ENCODE measurements at places on chromosomes 16 and 17. TPM values are rescaled to one million over a fixed set of nuclear protein-coding genes. Genes with fewer than 3 reads are reported as not detected.

Gene COX6A2
- total RNA-seq: not detected

Gene KRT9
- total RNA-seq: not detected

Gene ARL6IP1
- 687 TPM for total RNA-seq

Gene MKS1
- 16.1 TPM for total RNA-seq

Gene ZG16
- not detected for total RNA-seq

Gene HSPB9
- total RNA-seq: not detected

Gene HS3ST3B1
- total RNA-seq: 14.2 TPM

Gene CARD14
- total RNA-seq: 0.52 TPM

Gene TNFRSF13B
- not detected for total RNA-seq

Gene MYH8
- total RNA-seq: not detected

Gene GRAP
- 0.02 TPM for total RNA-seq

Gene TBC1D3C
- total RNA-seq: not detected

Gene CISD3
- 12.4 TPM for total RNA-seq

Gene ARHGDIG
- 1.1 TPM for total RNA-seq

Gene CRHR1
- 0.10 TPM for total RNA-seq

Gene VMO1
- not detected for total RNA-seq

Gene SYCE1L
- total RNA-seq: 0.12 TPM

Gene B4GALNT2
- total RNA-seq: not detected

Gene TEKT5
- total RNA-seq: not detected

Gene NUFIP2
- 59.3 TPM for total RNA-seq

Gene UMOD
- not detected for total RNA-seq

Gene PDF
- 68.4 TPM for total RNA-seq

Gene SPNS3
- total RNA-seq: 1.1 TPM

Gene ORC6
- 72.3 TPM for total RNA-seq

Gene KRTAP3-1
- total RNA-seq: not detected

Gene PHOSPHO1
- not detected for total RNA-seq

Gene CCL13
- not detected for total RNA-seq

Gene ITGAX
- total RNA-seq: 4.1 TPM

Gene CMTM1
- 1.1 TPM for total RNA-seq

Gene DBNDD1
- total RNA-seq: 28.9 TPM

Gene ABCA9
- not detected for total RNA-seq

Gene CLEC19A
- total RNA-seq: 0.38 TPM

Gene TTYH2
- 1.3 TPM for total RNA-seq

Gene SMTNL2
- total RNA-seq: 1.8 TPM

Gene CLDN7
- total RNA-seq: 1.2 TPM

Gene CCT6B
- total RNA-seq: 4.5 TPM

Gene GFAP
- not detected for total RNA-seq

Gene TNFRSF12A
- 510 TPM for total RNA-seq

Gene ZFP1
- 24.2 TPM for total RNA-seq

Gene KRT36
- total RNA-seq: not detected

Gene WWOX
- 29.6 TPM for total RNA-seq

Gene GUCY2D
- not detected for total RNA-seq

Gene ACAP1
- total RNA-seq: 0.90 TPM

Gene PLEKHG4
- 0.14 TPM for total RNA-seq

Gene NFAT5
- 11.1 TPM for total RNA-seq

Gene CDH5
- total RNA-seq: not detected

Gene CALB2
- total RNA-seq: 2.6 TPM

Gene SCGB1C2
- not detected for total RNA-seq

Gene MMP28
- total RNA-seq: 0.57 TPM

Gene SLC5A2
- total RNA-seq: not detected

Gene PRRT2
- total RNA-seq: 3.3 TPM

Gene C16orf86
- not detected for total RNA-seq

Gene SBK1
- 0.48 TPM for total RNA-seq

Gene TMEM114
- not detected for total RNA-seq

Gene PRM3
- total RNA-seq: not detected

Gene DNAI2
- not detected for total RNA-seq

Gene UNC13D
- total RNA-seq: 138 TPM

Measured in A172 (cell line).